Stimulated activated CD8-positive, alpha-beta memory T cell treated with anti-CD3 and anti-CD28 coated beads, Interleukin-2, amount 100 ng/mL, for 48 hours (primary cell): ENCODE measurements at places on chromosomes 16 and 17.
A peak's percentile ranks its signal among the peaks of the same experiment; 100 is the strongest.

- no peak for DNase-seq
Measured at GRCh38 chr17:61314368-61315078, 85.1 kb upstream of the TBX2 start.

DNA sequence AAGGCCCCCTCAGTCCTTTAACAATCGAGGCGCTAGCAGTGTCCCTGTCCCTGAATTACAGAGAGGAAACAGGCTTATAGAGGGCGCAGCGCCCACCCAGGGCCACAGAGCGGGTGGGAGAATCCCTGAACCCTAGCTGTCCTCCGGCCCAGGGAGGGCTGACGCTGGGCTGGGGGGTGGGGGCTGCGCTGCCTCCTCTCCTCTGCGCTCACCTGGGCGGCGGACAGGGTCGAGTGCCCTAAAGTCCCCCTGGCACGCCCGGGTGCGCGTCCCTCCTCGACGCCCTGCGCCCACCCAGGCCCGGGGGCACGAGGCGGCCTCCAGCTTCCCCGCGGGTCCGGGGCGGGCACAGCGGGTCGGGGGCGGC is 200.4 kb upstream of the N4BP1 start:
- no peak for DNase-seq

GRCh38 chr16:80991792-80992430 is 14.8 kb downstream of the CMC2 start:
- DNase-seq = no peak

- no peak for DNase-seq
Measured at GRCh38 chr16:21274172-21274726, 3.8 kb downstream of the CRYM start.

DNA sequence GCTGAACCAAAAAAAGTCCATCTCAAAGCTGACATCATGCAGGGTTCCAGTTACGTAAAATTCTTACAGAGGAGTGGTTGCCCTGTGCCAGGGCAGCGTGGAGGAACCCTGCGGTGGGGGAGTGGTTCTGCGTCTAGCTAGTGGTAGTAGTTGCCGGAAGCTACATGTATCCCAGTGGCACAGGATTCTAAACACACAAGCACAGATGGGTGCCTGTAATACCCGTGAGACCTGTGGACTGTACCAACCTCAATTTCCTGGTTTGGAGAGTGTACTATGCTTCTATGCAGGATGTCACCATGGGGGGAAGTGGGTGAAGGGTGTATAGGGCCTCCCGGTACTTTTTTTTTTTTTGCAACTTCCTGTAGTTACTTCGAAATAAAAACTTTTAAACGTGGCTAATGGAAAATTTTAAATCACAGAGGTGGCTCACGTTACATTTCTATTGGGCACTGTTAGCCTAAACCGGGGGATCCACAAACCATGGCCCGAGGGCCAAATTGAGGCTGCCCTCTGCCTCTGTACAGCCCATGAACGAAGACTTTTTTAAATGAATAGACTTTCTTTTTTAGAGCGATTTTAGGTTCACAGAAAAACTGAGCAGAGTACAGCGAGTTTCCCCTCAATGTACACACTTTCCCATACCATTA is 38.5 kb downstream of the TBC1D16 start:
- DNase-seq = peak; percentile 46

GRCh38 chr17:47009759-47010594 is 30.9 kb upstream of the RPRML start:
- DNase-seq = no peak

DNA sequence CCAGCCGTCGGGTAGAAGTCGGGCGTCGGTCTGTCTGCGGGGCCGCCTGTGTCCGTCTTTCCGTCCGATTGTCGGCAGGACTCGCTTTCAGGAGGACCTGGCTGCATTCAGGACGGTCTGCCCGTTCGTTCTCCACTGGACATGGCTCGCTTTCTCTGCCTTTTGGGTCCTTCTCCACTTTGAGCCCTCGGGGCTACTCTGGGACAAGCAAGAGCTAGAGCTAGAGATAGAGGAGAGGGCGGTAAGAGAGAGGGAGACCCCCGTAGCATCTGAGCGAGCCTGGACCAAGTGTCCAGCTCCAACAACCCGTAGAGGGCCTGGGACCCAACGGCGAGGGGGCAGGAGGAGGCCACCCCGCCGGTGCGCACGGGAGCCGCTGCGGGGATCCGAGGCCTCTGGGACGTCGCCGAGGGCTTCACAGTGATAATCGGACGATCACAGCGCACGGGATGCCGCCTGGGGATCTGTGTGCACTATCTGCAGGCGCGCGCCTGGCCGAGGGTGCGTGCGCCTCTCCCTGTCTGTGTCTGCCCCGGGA is 4.5 kb downstream of the TBX4 start:
- DNase-seq = no peak

DNA sequence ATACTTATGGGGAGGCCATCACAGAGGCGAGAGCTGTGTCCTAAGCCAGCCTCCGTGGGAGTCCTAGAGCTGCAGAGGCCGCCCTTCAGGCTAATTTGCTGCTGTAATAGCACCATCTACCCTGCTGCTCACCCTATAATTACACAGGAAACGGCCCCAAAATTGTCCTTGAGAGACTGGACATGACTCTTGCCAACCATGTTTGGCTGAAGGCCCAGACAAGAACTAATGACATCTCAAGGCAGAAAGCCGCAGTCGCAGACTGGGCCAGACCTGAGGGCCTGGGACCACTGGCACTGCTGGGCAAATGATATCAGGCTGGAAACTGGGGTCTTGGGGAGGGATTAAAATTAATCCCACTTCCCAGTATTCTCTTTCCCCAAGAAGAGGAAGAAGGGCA is 24.1 kb downstream of the PSMD7 start:
- DNase-seq = no peak

GRCh38 chr16:2212362-2213324 is 2.0 kb upstream of the BRICD5 start:
- DNase-seq = no peak

- DNase-seq = no peak
Measured at GRCh38 chr16:66538910-66539309, 11.0 kb downstream of the TK2 start.

DNA sequence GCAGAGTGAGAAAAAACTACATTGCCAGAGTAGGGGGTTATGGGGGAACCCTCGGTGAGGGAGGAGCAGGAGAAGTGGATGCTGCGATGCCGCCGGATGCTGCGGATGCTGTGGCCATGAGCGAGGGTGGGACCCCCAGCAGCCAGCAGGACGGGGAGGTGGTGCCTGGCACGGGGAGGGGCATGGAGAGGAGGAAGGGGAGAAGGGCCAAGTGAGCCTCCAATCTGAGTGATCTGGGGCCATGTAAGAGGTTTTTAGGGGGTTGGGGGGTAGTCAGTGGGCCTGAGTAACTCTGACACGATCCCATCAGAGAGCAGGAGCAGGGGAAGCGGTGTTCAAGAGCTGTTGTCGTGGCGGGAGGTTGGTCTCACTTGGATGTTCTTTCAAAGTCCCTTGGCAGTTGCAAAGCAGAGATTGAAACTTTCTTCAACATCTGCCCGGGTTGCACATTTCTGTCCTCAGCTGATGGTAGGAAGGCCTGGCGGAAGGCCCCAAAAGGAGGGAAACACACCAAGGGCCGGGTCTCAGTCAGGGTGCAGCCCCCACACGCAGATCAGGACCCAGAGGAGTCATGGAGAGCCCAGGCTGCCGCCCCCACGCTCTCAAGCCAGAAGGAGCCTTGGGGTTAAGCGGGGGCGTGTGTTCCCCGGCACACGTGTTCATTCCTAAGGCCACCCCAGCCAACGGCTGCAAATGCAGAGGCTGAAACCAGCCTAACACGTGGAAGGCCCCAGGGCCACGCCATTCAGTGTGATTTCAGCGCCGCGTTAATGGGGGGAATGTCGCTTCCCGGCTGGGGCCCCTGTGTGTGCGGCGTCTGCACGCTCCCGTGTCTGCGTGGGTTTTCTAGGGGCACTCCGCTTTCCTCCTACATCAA is 81.7 kb downstream of the ZDHHC7 start:
- DNase-seq = no peak

DNA sequence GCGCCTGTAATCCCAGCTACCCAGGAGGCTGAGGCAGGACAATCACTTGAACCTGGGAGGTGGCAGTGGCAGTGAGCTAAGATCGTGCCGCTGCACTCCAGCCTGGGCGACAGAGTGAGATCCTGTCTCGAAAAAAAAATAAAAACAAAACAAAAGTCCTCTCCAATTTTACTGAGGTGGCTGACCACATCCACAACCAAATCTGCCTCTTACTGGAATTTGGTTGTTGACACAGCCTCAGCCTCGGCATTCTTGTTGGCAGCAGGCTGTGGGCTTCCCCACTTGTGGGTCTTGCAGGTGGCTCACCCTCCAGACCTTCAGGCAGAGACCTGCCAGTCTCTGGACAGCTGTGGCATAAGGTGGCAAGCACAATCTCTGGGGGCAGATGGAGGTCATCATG is 15.6 kb downstream of the B4GALNT2 start:
- no peak for DNase-seq

DNA sequence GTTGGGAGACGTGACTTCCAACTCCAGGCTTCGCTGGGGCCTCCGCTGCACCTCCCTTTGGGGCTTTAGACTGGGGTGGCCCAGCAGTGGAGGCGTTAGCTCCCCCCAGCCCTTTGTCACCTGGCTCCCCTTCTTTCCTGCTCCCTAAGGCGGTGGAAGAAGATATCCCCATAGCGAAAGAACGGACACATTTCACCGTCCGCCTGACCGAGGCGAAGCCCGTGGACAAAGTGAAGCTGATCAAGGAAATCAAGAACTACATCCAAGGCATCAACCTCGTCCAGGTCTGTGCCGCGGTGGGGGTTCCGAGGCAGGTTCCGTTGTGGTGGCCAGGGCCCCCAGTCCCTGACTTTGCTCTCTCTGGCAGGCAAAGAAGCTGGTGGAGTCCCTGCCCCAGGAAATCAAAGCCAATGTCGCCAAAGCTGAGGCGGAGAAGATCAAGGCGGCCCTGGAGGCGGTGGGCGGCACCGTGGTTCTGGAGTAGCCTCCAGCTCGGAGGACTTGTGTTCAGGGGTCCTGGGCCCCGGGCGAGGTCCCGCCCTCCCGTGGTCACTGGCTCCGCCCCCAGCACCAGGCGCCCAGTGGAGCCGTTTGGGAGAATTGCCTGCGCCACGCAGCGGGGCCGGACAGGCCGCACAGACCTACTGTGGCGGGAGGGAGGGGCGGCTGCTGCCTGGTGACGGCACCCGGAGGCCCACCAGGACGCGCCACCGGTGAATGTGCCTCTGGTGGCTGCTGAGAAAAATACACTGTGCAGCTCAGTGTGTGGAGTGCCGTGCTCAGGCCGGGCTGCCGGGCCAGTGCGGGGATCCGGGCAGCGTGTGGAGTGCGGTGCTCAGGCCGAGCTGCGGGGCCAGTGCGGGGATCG is 3.8 kb downstream of the MRPL12 start:
- no peak for DNase-seq

- no peak for DNase-seq
Measured at GRCh38 chr16:50195276-50195675, 42.2 kb downstream of the TENT4B start.

GRCh38 chr17:32656886-32657285 is 170.1 kb downstream of the CDK5R1 start:
- no peak for DNase-seq

DNA sequence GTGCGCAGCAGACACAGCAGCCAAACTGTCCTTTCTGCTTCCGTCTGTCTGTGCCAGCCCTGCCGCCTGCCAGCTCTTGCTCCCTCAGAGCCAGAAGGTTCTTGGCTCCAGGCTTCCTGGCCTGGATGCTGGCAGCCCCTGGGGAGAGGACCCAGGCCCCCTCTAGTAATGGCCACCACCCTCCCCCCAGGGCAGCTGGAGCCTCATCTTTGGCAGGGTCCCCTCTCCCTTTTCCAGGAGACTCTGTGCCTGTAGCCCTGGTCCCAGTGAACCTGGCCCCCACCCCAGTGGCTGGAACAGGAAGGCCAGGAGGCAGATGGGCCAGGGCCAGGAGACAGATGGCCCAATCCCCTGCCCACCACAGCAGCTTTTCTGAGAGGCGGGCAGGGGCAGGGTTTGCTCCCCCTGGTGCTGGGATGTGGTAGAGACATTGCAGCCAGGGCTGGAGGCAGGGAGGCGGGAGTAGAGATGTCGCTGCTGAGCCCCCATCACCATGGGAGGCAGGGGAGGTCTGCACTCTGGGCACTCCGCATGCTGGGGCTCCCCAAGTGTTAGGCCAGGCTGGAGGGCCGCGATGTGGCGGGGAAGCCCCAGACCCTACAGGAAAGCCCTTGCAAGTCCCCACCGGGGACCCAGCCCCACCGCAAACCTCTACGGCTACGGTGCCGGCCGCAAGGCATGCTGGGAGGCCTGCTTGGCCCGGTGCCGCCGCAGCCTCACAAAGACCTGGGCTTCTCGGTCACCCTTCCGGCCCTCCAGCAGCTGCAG is 16.7 kb downstream of the UNC13D start:
- DNase-seq = peak; percentile 48

GRCh38 chr16:22194707-22195444 is 11.2 kb upstream of the EEF2K start:
- no peak for DNase-seq

GRCh38 chr17:73643001-73643851 is 1.0 kb downstream of the SDK2 start:
- no peak for DNase-seq

- DNase-seq = no peak
Measured at GRCh38 chr17:46811978-46812583, 6.4 kb downstream of the WNT3 start.

- DNase-seq = no peak
Measured at GRCh38 chr16:4017807-4018206, 98.4 kb downstream of the ADCY9 start.

DNA sequence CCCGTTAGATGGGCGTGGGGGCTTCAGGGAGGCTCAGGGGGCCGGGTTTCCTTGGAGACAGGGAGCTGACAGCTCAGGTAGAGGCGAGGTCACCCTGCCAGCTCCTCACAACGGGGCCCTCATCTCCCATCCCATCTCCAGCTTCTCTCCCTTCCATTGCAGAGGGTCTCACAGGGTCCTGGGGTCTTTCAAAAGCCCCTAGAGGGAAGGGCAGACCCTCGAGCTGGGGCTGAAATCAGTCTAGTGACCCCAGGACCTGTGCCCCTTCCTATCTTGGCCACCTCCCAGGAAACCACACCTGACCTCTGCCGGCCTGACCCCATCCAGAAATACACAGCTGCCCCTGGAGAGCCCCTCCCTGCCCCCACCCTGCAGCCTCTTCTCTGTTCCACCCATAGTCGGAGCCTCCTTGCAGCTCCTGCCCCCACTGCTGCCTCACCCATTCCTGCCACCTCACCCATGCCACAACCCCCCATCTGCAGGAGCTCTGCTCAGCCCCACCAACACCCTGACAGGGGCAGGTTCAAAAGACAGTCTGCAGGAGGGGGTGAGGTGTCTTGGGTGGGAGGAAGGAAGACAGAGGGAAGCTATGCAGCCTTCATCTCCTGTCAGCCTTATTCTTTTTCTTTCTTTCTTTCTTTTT is 23.4 kb downstream of the PIK3R5 start:
- DNase-seq = no peak

GRCh38 chr17:80388175-80388574 is 26.8 kb upstream of the ENDOV start:
- DNase-seq = no peak
